ENCODE measurements at places on chromosomes 7 and 10.

GRCh38 chr7:47914717-47915615, 33.3 kb downstream of the PKD1L1 start:
- DNase-seq: no peak

DNA sequence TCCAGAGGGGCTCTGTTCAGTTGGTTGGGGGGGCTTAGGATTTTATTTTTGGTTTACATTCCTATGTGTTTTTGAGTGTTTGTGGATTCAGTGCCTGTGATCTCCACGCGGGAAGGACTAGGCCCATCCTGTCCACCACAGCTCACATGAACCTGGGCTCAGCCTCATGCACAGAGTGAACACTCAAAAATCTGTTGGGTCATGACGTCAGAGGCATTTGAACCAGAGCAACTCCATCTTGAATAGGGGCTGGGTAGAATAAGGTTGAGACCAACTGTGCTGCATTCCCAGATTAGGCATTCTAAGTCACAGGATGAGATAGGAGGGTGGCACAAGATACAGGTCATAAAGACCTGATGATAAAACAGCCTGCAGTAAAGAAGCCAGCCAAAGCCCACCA, 133.3 kb downstream of the RAMP3 start:
- no peak for DNase-seq

DNA sequence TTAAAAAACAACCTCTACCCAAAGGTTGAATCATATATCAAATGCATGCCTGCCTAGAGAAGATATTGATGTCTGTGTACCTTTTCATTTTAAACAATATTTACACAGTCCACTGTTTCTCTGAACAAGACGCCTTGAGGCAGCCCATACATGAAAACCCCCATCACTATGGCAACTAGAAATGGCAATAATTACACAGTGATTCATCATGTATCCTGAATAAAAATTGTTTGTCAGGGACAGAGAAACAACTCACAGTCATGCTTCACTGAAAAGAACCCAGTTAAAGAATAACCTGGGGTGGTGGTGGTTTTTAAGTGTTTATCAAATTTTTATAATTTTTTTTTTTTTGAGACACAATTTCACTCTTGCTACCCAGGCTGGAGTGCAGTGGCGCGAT, 19.7 kb downstream of the DNAJC12 start:
- no peak for DNase-seq

DNA sequence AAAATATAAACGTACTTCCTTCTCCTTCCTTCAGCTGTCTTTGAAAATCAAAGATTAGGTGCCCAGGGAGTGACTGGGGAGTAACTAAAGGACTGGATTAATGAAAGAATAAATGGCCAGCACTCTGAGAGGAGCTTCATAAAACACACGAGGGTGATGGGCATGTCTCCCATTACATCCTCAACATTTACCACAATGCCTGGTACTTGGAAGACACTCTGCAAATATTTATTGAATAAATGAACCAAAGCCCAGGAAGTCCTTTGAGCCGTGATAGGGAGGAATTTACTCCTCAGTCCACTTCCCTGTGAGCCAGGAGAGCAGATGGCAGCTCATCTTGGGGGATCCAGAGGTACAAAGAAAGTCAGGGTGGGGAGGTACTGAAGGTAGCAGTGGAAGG, 96.3 kb downstream of the RAB11FIP2 start:
- no peak for DNase-seq

GRCh38 chr10:63421591-63421990, 44.2 kb downstream of the JMJD1C start:
- DNase-seq: no peak

DNA sequence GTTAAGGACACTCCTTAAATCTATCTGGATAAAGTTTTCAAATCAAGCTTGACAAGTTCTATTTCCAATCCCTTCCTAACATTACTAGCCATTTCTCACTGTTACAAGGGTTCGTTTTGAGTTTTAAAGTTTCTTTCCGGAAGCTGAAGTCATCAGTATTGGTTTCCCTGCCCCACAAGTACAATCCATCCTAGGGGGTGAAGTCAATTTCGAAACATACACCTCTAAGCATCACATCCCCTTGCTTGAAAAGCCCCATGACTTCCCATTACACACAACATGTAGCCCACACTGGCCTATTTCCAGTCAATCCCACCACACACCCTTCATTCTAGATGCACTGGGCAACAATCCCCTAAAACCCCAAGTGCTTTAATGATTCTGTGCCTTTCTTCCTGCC, 13.0 kb downstream of the DPY19L1 start:
- no peak for DNase-seq

GRCh38 chr7:32400676-32401075, 89.5 kb downstream of the LSM5 start:
- DNase-seq: no peak

GRCh38 chr7:150479023-150479716, 28.7 kb downstream of the GIMAP8 start:
- no peak for DNase-seq

DNA sequence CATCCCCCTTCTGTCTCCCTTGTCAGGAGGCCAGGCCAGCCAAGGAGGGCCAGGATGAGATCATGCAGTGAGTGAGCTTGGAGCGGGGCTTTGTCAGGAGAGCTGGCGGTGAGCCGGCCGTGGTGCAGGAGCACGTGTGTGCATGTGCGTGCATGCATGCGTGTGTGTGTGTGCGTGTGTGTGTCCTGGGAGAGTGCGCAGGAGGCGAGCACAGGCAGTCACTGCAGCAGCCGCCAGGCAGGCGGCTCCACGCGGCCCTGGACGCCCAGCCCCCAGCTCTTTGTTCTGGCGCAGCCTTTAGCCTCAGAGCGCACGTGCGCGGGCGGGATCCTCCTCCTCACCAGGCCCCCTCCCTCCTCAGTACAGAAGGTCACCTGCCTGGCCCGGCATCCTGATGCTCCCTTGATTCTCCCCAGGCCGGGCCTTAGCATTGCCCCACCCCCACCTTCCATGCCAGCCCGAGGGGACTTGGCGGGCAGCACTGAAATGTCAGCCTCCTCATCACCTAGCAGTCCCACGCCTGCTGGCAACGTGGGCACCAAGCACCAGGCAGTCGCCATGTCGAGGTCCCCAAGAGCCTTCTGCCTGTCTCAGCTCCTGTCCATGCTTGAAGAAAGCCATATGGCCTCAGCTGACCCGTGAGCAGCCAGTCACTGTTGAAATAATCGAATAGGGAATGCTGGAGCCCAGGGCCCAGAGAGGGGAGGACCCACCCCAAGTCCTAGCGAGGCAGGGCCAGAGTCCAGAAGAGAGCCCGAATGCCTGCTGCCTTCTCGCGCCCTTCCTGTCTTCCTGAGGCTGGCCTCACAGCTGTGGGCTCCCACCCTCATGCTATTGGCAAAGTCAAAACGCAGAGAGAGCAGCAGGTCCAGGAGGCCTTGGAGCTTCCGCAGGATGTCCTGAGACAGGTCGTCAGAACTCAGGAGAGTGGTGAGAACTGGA, 125.9 kb upstream of the PPIF start:
- no peak for DNase-seq

GRCh38 chr10:130254662-130255061, 118.5 kb downstream of the GLRX3 start:
- no peak for DNase-seq

DNA sequence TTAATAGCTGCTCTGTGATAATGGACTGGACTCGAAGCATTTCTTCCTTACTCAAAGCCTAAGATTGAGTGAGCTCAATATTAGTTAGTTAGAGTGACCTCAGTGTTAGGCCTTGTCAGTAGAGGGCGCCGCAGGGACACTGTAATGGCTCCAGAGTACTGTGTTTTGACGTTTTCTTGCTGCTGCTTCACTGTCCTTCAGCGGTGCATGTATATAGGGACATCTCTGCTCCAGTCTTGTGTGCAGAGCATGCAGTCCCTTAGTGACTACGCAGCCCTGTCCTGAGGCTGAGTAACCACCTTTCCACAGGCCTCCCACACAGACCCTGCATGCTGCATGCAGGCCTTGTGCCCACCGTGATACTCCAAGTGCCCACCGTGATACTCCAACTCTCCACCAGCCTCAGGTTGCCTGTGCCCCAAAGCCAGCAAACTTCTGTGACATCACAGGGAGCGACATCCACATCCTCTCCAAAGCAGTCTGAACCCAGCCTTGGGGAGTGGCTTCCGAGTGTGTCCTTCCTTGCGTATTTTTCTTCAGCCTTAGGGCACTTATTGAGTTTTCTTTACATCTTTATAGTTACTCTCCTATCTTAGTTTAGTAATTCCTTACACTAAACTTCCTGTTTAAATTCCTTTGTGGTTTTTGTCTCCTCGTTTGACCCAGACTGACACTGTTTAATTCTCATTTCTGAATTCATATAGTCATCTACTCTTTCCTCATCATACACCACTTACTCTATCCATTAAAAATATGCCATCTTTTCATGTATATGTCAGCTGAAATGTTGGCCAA, 118.2 kb downstream of the JAZF1 start:
- DNase-seq: no peak

DNA sequence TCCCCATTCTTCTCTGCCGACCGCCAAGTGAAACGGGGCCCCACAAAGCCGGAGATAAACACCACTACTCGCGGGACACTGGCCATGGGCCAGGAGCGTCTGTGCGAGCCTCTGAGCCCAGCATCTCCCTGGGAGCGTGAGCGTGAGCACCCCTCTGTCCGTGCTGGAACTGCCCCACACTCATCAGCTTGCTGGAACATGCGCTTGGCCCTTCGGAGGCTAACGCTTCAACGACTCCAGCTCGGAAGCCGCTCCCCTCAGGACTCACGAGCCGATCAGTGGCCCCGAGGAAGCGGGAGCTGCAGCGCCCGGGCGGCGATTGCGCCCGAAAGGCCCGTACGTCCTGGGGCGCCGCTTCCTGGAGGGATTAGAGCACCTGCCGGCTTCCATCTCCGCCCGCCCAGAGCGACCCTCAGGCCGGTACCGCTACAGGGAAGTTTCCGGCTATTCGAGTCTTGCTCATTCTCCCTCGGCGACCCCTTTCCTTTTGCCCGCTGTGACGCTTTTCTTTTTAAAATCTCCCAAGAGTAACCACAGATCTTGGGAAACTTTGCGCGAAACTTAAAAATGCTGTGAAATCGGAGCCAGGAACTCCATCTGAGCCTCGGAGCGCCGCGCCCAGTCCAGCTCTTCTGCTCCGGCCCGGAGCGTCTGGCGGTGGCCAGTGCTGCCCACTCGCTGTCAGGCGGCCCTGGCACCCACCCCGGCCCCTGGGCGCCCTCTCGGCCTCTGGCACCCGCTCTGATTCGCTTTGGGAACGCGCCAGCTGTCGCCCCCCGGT, 1.0 kb downstream of the TLL2 start:
- DNase-seq: peak; percentile 21

GRCh38 chr10:8438603-8439002, 384.1 kb downstream of the GATA3 start:
- DNase-seq: no peak

- no peak for DNase-seq
Observed at GRCh38 chr10:92506336-92506735, 67.6 kb downstream of the IDE start.

DNA sequence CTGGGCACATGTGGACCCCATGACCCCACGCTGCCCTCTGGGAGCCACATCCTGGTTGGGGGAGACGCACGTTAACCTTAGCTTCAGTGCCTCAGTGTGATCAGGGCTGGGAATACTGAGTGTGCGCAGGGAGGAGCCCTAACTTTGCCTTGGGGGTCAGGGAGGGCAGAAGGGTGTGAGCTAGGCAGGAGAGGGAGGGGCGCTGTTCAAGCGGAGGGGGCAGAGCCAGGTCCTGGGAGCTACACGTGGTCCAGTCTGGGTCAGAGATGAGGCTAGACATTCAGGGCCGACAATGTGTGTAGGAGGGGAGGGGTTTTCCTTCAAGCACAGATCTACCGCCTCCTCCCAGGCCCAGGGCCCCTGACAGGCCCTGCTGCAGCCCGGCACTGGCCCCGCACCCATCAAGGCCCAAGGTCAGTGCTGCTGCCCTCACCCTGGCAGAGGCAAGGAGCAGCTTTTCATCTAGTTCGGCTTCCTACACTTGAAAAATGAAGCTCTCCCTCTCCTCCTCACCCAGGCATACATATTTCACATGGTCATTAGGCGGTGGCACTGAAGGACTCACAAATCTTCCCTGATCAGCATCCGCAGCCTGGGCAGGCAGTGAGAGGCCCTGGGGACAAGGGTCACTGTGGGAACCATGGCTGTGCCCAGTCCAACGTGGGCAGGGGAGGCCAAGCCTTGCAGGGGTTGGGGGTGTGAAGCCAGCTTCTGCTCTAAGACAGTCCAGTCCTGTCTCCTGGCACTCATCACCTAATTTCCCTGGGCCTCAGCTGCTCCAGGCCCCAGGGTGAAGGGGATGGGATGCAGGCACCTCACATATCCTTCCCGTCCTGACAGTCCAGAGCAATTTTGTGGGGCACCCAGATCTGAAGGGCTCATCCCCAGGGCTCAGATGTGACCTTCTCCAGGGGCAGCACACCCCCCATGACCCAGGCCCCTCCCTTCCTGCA, 47.3 kb downstream of the C10orf105 start:
- DNase-seq: no peak

DNA sequence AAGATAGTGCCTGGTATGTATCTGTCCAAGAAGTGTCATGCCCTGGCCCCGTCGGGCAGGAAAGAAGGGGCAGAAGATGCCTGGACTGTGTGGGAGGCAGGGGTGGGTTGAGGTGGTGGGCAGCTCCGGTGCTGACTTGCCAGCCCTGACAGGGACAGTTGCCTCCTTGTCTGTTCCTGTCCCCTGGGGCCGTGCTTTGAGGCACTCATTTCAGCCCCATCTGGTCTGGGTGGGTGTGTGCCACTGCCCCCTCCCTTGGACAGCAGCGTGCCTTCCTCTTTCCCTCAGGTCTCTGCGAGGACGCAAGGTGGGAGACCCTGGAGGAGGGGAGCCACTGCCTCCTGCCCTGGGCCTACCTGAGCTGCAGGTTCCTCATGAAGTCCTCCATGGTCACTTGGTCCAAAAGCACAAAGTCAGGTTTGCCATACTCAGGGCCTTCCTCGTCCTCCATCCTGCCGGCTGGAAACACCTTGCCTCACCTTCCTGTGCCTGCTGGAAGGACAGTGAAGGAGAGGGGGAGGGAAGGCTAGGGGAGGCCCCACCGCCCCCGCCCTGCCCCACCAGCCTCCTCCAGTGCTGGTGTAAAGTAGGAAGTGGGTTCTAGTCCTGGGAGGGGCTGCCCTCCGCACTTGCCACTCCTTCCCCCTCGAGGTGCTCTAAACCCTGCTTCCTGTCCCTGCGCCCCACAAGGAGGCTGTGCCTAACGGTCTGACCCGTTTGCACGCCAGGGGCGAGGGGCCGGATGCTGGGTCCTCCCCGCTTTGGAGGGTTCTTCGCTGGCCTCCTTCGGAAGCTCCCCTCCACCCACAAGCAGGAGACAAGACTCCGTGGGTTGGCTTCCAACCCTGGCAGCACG, at the start of gene MYO1G:
TSS of gene MYO1G (minus strand) at position 505 of the 856 bp plus-strand sequence. CDS start at position 451, 54 bp downstream.
- no peak for DNase-seq

All from right renal cortex interstitium (tissue), 3 donors.